ENCODE measurements at places on chromosomes 13 and 19.
A peak's percentile ranks its signal among the peaks of the same experiment; 100 is the strongest.

- DNase-seq, result no peak
Observed at GRCh38 chr13:94006296-94006695, 473.2 kb downstream of the DCT start.

DNA sequence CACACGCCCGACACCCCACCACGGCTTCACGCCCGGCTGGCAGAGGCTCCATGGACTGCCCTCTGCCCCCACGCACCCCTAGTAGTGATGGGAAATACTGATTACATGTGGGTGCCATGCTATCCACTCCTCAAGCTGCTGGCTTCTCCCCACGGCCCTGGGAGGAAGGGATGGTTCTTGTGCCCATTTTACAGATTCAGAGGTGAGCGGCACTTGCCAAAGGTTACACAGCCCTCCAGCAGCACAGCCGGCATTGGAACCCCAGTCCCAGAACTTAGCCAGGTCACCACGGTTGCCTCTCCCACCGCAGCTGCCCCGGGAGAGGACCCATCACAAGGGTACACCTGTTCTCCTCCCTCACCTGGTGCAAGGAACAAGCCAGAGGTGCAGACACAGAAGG, 13.2 kb downstream of the LRRC4B start:
- no peak for DNase-seq

- DNase-seq, result no peak
Observed at GRCh38 chr13:30720172-30720869, 15.0 kb upstream of the ALOX5AP start.

DNA sequence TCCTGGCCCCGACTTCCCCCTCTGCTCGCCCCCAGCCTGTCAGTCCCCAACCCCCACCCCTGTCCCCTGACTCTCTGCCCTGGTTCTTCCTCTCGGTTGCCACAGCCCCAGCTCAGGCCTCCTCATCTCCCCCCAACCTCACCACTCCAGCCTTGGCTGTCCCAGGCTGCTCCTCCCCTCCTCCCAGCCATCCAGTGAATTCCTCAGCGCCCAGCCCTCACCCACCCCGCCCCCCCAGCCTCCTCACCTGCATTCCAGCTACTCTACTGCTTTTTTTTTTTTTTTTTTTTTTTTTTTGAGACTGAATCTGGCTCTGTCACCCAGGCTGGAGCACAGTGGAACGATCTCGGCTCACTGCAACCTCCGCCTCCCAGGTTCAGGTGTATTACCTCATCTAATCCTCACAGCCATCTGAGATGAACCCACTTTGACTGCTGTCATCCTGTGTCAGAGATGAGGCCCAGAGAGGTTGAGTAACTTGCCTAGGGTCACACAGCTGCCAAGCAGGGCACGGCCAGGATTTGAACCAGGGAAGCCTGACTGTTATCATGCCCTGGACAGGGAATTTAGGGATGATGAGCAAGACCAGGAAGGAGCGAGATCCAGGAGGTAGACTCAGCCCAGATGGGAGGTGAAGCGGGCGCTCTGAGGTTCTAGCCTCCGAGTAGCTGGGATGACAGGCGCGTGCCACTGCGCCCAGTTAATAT, 2.6 kb downstream of the SULT2B1 start:
- DNase-seq, result no peak

- DNase-seq, result peak; percentile 89
Observed at GRCh38 chr19:57583521-57584416, at the start of gene ZIK1. ZIK1 (plus strand) TSS chr19:57584145; CDS start chr19:57584357, 212 bp downstream.

DNA sequence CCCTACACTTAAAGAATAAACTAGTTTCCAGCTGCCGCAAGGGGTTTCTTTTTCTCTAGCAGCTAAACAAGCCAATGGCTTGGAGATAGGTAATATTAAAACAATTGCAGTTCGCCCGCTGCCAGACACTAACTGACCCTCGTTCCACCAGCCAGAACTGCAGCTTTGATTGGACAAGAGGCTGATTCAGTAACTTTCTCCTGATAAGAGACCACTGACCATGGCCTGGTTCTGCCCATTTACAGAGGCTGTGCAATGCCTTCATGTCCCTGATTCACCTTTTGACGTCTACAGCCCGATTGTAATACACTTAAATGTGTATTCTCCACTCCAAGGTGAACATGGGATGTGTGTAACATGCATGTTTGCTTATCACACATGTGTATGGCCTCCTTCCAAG, 12.8 kb upstream of the C19orf12 start:
- no peak for DNase-seq

DNA sequence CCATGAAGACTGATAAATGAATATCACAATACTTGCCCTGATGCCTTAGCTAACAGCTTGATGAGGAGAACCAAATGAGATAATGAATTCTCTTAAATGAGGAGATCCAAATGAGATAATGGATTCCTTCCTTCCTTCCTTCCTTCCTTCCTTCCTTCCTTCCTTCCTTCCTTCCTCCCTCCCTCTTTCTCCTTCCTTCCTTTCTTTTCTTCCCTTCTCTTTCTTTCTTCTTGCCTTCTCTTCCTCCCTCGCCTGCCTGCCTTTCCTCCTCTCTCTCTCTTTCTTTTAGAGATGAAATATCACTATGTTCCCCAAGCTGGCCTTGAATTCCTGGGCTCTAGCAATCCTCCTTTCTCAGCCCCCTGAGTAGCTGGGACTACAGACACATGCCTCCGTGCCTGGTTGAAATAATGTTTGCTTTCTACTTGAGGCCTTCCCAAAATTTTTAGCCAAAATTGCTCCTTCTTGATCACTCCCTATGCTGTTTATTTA, 4.0 kb upstream of the SLAIN1 start:
- no peak for DNase-seq

DNA sequence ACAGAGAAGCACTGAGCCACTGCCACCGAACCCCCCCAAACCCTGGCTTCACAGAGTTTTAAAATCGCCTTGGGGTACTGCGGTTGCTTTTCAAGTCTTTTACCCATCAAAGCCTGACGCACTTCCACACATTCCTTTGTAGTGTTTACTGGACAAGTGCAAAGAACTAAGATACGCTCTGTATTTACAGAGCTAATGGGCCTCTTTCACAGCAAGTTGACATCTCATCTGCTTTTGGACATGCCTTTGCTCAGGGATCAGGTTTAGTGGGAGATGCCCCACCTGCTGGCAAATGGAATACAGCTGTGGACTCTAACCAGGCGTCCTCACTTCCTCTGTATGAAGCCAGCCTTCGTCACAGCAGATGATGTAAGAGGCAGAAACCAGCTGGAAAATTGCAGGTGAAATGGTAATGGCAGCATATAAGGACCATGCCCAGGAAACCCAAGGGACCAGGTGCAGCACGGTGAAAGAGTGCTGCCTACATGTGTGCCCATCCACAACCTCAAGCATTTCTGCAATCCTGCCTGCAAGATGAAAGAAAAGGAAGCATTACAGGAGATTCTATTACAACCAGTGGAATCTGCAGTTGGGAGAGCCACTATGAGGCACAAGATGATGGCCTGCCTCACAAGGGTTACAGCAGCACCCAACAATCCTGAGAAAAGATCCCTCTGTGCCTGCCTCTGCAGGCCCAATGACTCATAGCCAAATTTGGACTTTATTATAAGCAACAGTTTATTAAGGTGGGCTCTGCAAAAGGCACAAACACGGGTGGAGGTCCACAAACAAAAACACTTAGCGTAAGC, 34.7 kb downstream of the BRD4 start:
- DNase-seq, result no peak

- DNase-seq, result no peak
Observed at GRCh38 chr19:8306235-8307054, 1.7 kb downstream of the CD320 start.

- DNase-seq, result no peak
Observed at GRCh38 chr13:40518481-40518882, 148.0 kb downstream of the FOXO1 start.

DNA sequence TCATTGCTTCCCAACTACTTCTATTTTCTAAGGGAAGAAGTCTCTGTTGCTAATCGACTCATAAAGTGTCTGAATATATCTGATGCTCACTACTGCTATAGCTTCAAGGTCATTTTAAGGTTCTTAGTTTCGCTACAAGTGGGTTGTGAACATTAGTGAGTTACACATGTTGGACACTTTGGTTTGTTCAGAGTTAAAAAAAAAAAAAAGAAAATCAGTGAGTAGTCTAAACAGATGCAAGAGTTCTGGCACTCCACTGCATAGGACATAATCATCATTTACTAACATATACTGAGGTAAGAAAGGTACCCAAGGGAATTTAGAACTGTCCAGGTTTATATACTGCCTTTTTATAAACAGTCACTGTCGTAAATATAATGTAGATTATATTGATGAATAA, 108.8 kb downstream of the KLF12 start:
- DNase-seq, result no peak

GRCh38 chr13:39311619-39312018, 273.4 kb downstream of the NHLRC3 start:
- no peak for DNase-seq

DNA sequence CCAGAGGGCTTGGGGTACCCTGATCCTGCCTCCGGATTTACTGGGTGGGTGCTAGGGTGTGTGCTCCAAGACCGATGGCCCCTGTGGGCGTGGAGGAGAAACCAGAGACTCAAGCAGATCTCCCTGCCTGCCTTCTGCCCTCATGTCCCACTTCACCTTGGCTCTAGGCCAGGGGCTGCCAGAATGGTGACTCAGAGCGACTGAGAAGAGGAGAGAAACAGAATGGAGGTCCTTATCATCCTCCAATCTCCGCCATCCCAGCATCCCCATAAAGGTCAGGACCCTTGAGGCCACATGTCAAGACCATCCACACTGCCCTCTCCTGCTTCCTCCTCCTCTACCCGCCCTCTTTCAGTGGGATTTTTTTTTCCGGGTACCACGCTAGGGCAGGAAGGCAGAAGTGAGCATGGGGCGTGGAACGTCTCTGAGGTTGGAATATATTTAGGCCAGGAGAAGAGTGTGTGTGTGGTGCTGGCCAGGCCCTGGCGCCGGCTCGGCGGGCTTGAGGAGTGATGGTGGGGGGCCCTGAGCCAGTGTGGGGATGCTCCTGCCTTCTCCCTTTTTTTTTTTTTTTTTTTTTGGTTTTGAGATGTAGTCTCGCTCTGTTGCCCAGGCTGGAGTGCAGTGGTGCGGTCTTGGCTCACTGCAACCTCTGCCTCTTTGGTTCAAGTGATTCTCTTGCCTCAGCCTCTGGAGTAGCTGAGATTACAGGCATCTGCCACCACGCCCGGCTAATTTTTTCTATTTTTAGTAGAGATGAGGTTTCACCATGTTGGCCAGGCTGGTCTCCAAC, 22.3 kb downstream of the IER2 start:
- peak; percentile 69 for DNase-seq

- DNase-seq, result no peak
Observed at GRCh38 chr13:28825379-28825778, 5.2 kb downstream of the MTUS2 start.

- no peak for DNase-seq
Observed at GRCh38 chr19:44745887-44746600, 2.5 kb upstream of the BCL3 start.

GRCh38 chr19:33332248-33332647, 29.9 kb upstream of the CEBPA start:
- peak; percentile 41 for DNase-seq

- no peak for DNase-seq
Observed at GRCh38 chr13:43229506-43229905, 206.1 kb downstream of the DNAJC15 start.

- no peak for DNase-seq
Observed at GRCh38 chr13:105634059-105634458, 901.4 kb downstream of the EFNB2 start.

GRCh38 chr13:27259831-27260230, 8.5 kb downstream of the RPL21 start:
- DNase-seq, result no peak

DNA sequence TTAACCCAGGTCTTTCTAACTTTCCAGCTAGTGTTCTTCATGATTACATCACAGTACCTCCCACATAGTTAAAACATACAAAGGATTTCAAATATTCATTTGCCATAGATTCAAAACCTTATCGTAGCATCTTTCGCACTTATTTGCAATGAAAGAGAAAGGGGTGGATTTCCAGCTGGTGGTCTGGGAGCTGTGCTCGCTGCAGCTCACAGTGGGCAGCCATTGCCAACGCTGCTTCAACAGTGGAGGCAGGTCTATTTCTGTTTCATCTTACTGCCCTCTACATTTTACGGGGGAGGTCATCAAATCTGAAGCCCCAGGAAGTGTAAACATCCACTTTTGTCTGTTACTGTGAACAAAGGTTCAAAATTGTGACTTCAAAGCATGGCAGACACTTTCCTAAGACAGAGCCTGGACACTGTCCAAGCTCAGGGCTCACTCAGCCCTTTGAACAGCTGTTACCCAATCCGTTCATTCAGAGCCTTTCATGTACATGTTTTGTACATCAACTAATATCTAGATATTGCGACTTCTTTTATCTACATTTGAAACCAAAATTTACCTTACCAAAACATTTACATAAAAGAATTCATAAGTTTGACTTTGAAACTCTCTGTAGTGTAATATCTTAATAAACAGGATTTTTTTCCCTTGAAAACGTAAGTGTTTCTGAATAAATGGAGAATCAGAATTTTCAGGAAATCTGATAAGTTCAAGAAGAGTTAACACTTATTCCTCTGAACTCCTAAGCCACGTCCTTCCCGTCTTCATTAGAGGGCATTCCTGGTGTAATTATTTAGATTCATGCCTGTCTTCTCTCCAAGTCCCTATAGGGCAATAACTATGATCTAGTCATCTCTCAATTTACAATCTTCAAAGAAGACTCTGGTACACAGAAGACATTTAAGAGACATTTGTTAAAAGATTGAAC, 25.1 kb downstream of the STARD13 start:
- DNase-seq, result no peak

DNA sequence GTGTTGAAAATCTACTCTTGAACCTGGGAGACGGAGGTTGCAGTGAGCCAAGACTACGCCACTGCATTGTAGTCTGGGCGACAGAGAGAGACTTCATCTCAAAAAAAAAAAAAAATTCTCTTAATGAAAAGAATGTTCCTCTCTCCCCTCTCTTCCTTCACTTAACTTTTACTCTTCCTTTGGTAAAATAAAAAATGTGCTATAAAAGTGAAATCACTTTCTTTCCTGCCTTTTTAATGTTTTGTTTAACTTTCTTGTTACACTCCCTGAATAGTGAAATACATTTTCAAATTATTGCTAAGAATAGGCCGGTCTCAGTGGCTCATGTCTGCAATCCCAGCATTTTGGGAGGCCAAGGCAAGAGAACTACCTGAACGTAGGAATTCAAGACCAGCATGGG, 86.5 kb downstream of the DACH1 start:
- DNase-seq, result no peak

GRCh38 chr13:41401366-41401765, 56.0 kb upstream of the RGCC start:
- no peak for DNase-seq

- DNase-seq, result no peak
Observed at GRCh38 chr13:77894743-77895142, 23.9 kb downstream of the EDNRB start.

GRCh38 chr19:49851456-49852259, 699 bp downstream of the PTOV1 start:
- DNase-seq, result peak; percentile 90

- DNase-seq, result no peak
Observed at GRCh38 chr13:113472355-113473025, 18.0 kb downstream of the DCUN1D2 start.

- no peak for DNase-seq
Observed at GRCh38 chr13:68173111-68173510, 943.0 kb upstream of the PCDH9 start.

GRCh38 chr13:69947582-69947981, 160.0 kb upstream of the ATXN8OS start:
- no peak for DNase-seq
